ENCODE measurements at places on chromosomes 6 and 20.

GRCh38 chr20:4812216-4812615 lies 90.5 kb downstream of the PRND start:
- no peak for DNase-seq

DNA sequence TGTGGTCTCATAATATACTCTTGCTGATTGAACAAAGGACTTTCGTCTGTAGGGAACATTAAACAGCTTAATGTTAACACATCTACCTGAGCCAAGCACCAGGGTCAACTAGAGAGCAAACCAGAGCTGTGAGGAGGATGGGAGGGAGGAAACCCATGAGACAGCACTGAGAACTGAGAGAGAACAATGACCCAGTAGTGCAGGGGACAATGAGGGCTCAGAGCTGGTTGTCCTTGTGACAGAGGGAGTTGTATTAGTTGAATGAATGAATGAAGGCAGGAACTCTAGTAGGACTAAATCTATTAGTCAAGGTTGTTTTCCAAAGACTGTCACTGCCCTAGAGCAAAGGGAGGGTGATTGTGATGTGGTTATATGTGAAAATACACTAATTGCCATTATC lies 28.2 kb upstream of the GSTA4 start:
- DNase-seq = no peak

DNA sequence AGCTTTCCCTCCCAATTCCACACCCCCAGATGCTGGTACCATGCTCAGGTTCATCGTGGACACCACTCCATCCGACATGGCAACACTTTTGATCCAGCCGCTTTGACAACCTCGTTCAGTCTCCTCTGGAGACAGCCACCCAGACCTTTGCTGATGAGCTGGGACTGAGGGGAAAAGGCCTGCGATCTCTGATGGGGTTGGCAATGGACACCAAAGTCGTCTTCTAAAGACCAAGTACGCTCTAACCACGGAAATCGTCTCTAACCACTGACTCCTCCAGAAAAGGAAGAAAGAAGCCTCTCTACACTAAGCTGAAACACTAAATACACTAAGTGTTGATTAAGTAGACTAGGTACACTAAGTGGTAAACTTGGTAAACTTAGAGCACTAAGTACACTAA lies 26.1 kb upstream of the HLA-E start:
- DNase-seq = no peak

DNA sequence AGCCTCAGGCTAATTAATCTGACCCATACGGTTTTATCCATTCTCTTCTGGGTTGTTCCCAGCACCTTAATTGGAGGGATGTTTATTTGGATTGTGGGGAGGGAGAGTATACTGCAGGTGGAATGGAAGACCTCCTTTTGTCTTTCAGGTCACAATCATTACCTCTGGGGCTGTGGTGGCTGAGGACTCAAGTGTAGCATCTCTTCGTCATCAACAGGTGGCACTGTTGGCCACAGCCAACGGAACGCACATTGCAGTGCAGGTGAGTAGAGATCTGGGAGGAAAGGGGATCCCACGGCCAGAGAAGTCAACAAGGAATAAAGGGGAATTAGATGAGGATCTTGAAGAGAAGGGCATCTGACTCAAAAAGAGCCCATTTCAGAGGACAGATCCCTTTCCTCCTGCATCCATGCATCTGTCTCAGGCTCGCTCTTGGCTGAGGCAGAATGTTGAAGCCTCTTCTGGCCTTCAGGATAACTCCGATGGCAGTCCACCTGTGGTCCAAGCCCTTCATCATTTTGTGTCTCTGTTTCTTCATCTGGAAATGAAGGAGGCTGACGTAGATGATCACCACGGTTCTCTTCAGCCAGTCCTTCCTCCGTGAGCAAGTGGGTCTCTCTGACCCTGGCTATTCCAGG lies 3.2 kb upstream of the DEF6 start:
- no peak for DNase-seq

DNA sequence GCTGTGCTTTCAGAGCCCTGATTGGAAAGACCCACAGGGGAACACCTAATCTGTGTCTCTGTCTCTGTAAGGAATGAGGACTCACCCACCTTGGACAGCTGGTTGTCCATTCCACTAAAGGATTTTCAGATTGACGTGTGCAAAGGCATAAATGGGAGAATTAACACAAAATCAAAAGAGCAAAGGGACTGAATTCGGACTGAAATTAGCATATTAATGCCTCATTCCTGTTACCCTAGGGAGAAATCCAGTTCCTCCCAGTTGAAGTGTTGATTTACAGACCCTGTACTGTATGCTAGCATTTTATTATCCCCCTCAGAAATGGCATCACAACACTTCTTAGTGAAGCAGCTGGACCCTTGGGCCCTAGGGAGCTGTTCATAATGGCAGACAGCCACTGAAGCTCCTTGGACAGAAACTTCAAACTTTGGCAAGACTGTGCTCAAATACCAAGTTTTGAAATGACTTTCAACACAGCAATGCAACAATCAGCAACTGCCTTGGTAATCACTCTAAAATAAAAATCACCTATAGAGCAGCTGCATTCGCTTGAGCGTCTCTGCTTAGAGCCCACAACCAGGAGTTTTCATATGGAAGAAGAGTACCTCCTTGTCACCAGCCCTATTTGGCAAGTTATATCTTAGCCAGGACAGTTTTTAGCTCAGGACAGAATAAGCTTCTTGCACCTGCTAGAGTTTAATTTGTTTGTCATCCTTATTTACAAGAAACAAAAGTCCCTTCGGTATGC lies 118.1 kb downstream of the TRDN start:
- DNase-seq = no peak

- no peak for DNase-seq
Observed at GRCh38 chr6:78883651-78884050, 16.3 kb downstream of the IRAK1BP1 start.

- no peak for DNase-seq
Observed at GRCh38 chr20:2051946-2052345, 49.7 kb upstream of the STK35 start.

GRCh38 chr6:44039191-44039719 lies 88.0 kb downstream of the MRPL14 start:
- no peak for DNase-seq

DNA sequence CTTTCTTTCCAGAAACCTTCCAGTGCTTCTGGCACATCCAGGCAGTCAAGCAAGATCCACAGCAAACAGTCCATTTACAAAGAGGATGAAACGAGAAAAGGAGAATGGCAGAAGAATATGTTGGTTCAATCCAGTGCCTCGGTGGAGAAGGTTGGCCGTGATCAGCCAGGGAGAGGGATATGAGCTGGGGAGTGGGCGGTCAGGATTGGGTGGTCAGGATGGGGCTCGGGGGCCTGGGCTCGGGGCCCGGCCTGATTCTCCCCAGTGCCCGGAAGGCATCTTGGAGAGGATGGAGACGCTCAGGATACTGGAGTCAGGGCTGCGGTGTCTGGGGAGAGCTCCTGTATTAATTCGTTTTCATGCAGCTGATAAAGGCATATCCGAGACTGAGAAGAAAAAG lies 61.3 kb downstream of the EFCAB8 start:
- no peak for DNase-seq

DNA sequence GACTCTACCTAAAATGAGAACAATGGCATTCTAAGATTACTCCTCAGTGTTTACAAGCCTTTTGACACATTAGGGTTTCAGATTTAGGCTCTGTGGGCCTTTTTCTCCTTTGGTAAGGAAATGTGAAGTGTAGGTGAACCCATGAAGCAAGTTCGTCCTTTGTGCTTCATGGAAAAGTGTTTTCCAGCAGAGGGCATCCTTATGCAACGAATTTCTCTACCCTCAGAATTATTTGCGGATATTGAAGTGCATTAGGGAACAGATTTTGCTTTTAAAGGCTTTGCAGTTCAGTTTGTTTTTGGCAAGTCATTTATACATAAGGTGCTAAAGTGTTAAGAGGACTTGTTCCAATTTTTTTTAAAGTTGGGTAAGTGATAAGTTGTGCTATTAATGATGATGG lies 55.7 kb upstream of the FERMT1 start:
- no peak for DNase-seq

DNA sequence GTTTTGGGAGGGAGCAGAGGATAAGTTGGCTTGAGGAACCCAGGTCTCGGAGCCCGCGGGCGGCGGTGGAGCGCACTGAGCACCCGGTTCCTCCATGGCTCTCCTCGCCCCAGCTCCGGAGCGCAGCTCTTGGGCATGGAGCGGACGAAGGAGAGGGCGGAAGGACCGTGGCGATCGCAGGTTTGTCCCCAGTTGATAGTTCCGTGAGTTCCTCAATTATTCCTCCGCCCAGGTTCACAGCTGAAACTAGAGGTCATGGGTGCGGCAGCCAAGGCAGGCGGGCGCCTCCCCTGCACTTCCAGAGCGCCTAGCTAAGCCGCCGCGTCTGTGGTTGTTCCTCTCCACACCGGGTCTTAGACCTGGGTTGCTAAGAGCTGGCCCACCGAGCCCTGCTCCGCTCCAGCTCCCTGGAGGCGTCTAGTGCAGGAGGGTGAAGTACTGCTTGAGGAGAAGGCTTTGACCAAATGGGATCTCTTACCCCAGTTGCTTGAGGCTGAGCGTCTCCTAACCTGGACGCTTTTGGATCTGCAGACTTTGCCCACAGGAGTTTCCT lies at the start of gene HTR1B:
TSS of gene HTR1B (minus strand) at position 184 of the 553 bp plus-strand sequence. CDS start at position 96, 88 bp downstream.
- no peak for DNase-seq

DNA sequence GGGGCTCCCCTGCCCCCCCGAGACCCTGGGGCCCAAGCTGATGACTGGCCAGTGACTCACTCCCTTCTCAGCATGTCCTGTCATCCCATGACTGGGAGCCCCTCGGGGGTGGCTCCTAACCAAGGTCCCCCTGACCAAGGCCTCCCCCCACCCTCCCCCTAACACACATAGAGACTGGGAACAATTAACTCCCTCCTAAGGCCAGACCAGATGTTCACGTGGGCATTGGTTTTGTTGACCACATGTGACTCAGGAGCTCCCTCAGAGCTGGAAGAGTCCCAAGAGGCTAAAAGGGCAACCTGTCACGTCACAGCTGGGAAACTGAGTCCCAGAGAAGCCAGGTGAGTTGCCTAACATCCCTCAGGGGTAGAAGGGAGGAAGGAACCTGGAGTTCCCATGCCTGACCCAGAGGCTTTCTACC lies 10.6 kb upstream of the CCN5 start:
- no peak for DNase-seq

DNA sequence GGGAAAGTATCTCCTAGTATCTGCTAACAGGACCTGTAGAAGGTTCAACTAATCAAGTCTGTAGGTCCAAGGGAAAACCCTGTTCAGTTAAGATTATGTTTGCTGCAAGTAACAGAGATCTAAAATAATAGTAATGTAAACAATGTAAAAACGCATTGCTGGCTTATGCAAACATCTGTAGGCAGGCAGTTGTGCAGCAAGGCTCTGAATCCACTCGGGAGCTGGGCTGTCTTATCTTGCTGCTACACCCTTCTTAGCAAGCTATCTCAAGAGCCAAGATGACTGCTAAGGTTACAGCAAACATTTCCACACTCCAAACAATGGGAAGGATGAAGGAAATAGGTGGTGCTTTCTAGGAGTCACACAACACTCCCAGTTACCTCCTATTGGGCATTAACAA lies 397.3 kb upstream of the NRSN1 start:
- DNase-seq = no peak

GRCh38 chr20:24782801-24783630 lies 166.1 kb upstream of the CST7 start:
- DNase-seq = no peak

- DNase-seq = no peak
Observed at GRCh38 chr6:219019-219570, 73.2 kb upstream of the DUSP22 start.

DNA sequence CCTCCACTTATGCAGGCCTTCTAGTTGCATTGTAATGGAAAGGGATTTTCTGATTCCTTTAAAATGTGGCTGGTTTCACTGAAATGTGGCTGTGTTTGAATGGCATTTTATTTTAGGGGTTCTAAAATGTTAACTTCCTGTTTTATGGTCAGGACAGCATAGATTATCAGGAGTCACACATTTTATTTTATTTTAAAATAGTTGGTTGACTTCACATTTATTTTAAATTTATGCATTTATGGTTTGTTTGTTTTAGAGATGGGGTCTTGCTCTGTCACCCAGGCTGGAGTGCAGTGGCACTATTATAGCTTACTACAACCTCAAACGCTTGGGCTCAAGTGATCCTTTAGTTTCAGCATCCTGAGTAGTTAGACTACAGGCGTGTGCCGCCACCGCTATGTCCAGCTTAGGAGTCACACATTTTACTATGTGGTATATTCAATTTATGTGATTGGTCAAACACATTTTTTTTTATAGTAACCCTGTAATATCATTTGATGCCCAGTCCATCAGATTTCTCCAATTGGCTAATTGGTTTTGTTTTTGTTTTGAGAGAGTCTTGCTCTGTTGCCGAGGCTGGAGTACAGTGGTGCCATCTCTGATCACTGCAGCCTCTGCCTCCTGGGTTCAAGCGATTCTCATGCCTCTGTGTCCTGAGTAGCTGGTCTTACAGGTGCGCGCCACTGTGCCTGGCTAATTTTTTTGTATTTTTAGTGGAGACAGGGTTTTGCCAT lies 2.3 kb downstream of the DTD1 start:
- no peak for DNase-seq

- no peak for DNase-seq
Observed at GRCh38 chr6:149983145-149983544, 19.4 kb downstream of the ULBP1 start.

DNA sequence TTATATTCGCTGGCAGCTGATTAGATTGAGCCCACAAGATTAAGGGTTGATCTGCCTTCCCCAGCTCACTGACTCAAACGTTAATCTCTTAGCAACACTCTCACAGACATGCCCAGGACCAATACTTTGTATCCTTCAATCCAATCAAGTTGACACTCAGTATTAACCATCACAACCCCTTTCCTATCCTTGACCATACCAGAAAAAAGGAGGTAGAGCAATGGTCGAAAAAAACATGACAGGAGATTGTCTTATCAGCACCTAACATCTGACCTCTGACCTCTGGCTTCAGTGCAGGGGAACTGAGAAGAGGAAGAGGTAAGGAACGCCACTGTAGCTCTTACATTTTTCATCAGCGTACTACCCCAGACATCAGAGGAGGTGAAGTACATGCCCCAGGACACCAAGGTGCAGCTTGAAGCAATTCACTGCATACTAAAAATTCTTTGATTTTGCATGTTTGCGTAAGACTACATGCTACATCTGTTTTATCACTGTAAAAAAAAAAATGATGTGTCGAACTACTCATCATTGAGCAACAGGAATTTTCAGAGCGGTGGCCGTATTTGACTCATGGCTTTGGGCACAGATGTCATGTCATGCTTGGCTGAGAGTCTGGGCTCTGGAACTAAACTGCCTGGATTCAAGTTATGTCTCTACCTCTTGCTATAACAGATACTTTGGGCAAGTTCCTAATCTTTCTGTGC lies 188.0 kb upstream of the TAB2 start:
- DNase-seq = no peak

GRCh38 chr20:57503035-57503658 lies 21.8 kb downstream of the CTCFL start:
- DNase-seq = no peak

All from activated naive CD4-positive, alpha-beta T cell (primary cell).